ENCODE measurements at places on chromosomes 12 and 14.

DNA sequence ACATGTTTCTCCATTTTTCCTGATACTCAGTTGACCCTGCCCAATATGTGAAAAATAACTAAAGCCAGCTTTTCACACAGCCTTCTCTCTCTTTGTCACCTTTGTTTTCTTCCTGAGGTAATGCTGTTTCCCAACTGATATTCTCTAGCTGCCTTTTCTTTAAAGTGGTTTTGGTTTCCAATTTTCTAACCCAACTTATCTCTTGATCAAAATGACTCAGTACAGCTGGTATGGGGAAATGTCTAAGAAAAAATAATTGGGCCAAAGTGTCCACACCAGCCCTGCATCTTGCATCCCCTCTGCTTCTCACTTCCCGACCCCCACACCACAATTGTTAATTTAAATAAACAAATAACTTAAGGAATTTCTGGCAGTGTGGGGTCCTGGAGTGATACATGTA lies 193.8 kb downstream of the SYT1 start:
- DNase-seq, result no peak

- DNase-seq, result no peak
These were observed 36.0 kb upstream of the GLIPR1 start for GRCh38 chr12:75444429-75445136.

DNA sequence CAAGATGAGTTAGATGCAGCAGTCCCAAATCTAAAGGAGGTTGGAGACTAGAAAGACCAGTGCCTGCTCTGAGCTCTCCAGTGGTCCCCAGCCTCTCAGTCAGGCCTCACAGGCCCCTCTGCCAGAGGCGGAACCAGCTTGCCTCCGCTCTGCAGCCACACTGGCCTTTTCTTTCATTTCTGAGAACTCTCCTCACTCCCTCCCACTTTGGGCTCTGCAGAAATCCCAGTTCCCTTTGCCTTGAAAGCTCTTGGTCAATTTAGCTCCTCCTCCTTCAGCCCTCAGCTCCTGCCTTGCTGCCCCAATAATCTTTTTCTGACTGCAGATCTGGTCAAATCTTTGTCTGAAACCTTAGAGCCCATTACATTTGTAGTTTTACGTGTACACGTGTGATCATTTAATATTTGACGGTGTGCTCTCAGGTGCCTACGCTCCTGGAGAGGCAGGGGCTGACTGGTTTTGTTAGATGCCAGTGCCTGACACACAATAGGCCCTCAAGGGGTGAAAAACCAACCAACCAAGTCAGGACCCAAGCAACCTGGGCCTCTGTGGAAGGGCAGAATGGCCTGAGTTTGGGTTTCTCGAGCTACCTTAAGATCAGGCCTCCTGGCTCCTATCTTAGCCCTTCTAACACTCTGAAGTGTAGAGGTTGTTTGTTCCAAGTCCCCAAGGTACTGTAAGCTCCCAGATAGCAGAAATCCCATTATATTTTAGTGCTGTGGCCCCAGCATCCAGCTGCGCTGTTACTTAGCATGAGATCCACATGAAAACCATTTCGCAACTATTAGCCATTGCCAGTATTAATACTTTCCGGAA lies 1.1 kb upstream of the NUDT4 start:
- peak; percentile 56 for DNase-seq

- no peak for DNase-seq
These were observed 324.4 kb downstream of the PAWR start for GRCh38 chr12:79366374-79366773.

DNA sequence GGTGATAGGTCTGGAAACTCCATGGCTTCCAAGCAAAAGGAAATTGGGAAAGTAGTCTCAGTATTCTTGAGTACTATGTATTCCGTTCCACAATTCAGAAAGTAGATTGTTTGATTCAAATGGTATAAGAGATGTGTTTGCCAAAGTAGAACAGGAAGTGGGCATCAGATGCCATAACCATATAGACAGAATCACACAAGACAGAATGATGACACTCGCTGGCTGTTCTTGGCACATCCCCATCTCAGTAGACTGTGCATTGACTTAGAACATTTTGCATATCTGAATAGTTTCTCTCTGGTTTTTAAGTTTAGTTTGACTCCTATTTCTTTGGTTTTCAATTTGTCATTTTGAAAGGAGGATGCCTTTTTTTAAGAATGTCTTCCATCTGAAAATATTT lies 221.1 kb upstream of the RGS6 start:
- no peak for DNase-seq

DNA sequence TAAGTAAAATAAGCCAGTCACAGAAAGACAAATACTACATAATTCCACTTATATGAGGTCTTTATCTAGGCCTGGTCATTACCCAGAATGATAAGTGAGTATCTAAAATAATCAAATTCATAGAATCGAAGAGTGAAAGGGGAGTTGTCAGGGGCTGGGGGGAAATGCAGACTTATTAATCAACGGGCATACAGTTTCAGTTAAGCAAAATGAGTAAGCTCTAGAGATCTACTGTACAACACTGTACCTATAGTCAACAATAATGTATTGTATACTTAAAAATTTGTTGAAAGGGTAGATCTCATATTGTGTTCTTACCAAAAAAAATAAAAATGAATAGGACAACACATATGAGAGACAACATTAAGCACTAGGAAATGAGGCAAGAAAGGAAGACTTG lies 13.3 kb downstream of the BTBD7 start:
- DNase-seq, result no peak

All from femur (tissue), 1 donor.